ENCODE measurements at places on chromosomes 1 and 21.

DNA sequence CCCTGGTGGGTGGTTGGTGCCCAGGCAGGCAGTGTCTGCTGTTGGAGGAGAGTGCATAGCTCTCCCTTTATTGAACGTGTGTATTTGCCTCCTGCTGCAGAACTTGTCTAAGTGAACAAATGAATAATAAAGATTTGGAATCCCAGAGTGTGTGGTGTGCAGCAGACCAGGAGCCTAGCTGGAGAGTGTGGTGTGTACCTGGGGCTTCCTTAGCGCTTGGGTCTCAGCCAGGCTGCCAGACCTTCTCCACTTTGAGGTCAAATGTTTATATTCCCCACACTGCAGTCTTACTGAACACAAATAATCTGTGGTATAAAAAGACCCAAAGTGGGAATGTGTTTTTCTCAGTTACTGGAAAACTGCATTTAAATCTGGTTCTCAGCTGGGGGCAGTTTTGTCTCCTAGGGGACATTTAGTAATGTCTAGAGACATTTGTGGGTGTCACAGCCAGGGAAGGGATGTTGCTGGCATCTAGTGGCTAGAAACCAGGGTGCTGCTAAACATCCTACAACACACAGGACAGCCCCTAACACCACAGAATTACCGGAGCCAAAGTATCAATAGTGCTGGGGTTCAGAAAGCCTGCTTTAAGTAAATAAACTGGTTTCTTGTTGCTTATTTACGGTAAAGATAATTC lies 23.6 kb downstream of the SLC37A1 start:
- DNase-seq: no peak

DNA sequence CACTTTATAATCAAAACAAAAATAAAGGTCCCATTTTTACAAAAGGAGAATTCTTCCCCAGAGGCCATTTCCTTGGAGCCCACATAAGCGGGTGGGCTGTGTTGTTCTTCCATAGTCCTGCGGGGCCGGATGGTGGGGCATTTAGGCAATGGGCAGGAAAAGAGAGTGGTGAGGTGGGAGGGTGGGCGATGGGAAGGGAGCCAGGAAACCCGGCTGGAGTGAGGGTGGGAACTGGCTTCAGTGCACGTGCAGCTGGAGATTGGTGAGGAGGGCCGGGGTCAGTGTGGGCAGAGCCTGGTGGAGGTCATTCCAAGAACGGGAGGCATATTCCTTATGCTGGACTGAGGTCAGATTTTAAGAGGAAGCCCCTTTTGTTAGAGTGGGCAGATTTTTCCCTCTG lies 13.6 kb downstream of the NENF start:
- DNase-seq: no peak

- DNase-seq: no peak
Measured at GRCh38 chr1:38613996-38614395, 245.6 kb downstream of the RRAGC start.

GRCh38 chr1:56774067-56774609 lies 45.1 kb downstream of the FYB2 start:
- peak; percentile 2 for DNase-seq

GRCh38 chr1:179303200-179303785 lies 9.7 kb downstream of the SOAT1 start:
- DNase-seq: no peak

DNA sequence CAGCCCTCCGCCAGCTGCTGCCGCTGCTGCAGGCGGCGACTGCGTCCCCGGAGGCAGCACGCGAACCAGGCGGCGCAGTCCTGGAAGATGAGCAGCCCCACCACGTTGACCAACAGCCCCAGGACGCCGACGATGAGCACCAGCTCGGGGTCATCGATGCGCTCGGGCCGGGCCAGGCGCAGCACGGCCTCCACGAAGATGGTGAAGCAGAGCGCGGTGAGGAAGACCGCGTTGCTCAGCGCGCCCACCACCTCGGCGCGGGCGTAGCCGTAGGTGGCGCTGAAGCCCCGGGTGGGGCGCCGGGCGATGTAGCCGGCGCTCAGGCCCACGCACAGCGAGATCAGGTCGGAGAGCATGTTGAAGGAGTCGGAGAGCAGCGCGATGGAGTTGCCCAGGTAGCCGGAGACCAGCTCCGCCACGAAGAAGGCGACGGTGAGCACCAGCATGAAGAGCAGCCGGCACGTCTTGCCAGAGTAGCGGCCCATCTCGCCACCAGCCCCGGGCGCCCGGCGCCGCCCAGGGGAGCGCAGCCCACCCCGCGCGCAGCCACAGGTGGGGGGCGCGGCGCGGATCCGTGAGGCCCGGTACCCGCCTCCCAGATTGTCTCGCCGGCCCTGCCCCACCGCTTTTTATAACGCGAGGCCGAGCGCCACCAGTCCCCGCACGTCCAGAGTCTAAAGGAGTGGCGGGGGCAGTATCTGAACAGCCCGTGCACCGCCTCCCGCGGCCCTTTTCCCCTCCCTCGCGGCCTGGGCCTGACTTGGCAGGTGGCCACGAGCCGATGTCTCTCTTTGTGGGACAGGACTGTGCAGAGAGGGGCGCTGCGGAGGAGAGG lies at the start of gene SLC30A10:
SLC30A10 (minus strand) TSS at position 602 of the 835 bp plus-strand sequence; CDS start at position 485, 117 bp downstream.
- DNase-seq: no peak

DNA sequence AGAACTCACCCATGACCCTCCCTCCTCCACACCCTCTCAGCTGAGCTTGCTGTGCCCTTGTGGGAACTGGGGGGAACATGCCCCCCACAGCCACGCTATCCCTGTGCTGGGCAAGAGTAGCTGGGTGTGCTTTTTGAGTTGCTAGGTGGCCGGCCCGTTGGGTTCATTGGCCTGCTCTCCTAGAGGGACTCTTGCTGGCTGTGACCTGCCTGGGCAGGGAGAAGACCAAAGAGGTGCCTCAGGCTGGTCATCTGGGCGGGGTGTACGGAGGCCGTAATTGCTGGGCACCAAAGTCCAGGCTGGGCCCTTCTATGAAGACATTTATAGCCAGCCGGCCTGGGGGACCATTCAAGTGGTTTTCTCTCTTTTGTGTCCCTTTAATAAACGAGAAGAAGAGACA lies 138.3 kb upstream of the ZBTB40 start:
- no peak for DNase-seq

- DNase-seq: no peak
Measured at GRCh38 chr1:1758692-1759455, 19.4 kb downstream of the NADK start.

- no peak for DNase-seq
Measured at GRCh38 chr1:230519246-230519645, 93.1 kb upstream of the PGBD5 start.

- no peak for DNase-seq
Measured at GRCh38 chr1:178513278-178513983, 522 bp downstream of the TEX35 start.

DNA sequence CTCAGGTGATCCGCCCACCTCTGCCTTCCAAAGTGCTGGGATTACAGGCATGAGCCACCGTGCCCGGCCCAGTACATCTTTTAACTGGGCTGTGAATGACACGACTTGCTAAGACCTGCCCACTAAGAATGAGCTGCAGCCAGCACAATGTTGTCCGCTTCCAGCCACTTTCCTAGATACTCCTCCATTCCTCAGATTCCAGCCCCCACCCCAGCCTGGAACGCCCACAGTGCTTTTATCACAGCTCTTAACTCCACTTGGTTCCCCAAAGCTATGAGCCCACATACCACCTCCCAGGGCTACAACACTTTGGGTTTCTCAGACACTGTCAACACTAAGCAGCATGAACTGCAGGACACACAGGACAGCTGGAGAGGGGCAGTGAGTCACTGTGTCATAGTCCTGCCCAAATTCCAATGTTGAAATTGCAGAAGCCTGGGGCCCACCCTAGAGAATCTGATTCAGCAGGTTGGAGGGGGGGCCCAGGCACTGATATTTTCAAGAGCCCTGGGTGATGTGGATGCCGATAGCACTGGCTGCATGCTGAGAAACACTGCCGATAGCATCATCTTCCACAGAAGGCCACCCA lies 58.0 kb downstream of the ACBD3 start:
- DNase-seq: no peak

DNA sequence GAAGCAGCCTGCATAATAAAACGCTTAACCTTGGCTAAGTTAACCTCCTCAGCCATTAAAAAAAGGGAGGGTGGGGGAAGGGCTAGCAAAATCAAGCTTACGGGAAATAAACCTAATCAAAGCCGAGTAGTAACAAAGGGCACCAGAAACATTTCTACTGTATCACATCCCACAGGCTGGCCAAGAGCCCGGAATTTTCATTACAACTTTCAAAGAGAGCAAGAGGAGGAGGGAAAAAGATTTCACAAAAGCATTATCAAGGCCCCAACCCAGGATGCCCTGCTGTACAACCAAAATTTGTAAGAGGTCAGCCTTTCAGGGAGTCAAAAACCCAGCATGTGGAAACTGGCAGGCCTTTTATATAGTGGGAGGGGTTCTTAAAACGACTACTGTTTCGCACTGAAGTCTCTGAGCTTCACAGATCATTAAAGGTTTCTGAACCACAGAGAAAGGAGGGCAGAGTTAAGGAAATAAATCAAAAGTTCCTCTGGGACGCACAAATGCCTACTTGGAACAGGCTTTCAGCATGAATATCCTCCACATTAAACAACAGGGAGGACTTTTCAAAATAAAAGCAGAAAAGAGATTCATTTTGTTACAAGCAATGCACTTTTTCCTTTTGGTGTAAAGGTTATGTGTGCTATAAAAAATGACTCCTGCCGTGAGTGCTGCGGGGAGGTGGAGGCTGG lies 90.4 kb downstream of the SLC45A1 start:
- no peak for DNase-seq

DNA sequence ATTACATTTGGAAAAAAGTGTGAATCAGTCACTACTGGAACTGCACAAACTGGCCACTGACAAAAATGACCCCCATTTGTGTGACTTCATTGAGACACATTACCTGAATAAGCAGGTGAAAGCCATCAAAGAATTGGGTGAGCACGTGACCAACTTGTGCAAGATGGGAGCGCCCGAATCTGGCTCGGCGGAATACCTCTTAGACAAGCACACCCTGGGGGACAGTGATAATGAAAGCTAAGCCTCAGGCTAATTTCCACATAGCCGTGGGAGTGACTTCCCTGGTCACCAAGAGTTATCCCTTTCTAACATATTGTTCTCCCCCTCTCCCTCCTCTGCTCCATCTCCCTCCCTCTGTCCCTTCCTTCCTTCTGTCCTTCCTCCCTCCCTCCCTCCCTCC lies 47.7 kb upstream of the RHOU start:
- no peak for DNase-seq

GRCh38 chr1:15687446-15687845 lies 3.3 kb downstream of the PLEKHM2 start:
- no peak for DNase-seq

DNA sequence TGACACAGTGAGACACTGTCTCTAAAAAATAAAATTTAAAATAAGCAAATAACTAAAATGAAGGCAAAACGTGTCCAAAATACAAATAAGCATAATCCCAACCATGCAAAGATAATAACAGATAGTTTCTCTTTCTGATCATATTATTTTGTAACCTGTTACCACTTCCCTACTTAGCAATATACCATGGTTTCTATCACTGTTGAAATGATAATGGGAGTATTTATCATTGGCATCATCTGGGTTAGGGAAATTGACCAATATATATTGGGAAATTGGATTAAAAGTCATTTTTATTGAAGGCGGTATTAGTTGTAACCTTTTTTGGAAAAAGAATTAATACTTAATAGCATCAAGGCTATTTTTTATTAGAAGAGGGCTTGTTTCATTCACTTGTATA lies 47.0 kb downstream of the USP25 start:
- DNase-seq: no peak

GRCh38 chr21:42929969-42930368 lies 4.5 kb upstream of the ERVH48-1 start:
- no peak for DNase-seq

DNA sequence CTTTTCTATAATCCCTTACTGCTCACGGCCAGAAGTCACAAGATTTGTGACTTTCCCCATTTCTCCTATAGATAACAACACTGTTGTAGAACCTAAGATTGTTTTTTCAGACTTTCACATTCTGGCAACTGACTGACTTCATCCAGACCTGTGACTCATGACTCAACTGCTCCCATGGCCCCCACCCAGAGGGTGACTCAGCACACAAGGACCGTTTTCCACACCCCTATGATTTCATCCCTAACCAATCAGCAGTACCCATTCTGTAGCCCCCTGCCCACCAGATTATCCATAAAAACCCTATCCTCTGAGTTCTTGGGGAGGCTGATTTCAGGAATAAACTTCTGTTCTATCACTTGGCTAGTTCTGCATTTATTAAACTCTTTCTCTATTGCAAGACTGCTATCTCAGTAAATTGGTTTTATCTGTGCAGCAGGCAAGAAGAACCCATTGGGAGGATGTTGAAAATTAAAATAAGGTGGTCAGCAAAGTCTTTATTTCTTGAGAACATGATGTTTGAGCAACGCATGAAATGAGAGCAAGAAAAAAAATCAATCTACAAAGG lies 79.7 kb downstream of the NGF start:
- DNase-seq: no peak

- DNase-seq: no peak
Measured at GRCh38 chr1:240987928-240988327, 369.1 kb downstream of the RGS7 start.

Measured in T-helper 1 cell (primary cell).